ENCODE measurements at places on chromosomes 11 and 22.

- DNase-seq, result no peak
Measured at GRCh38 chr11:2295971-2296912, 5.5 kb downstream of the C11orf21 start.

GRCh38 chr22:36977947-36978660 is 41.1 kb downstream of the TST start:
- DNase-seq, result peak; percentile 83

- DNase-seq, result no peak
Measured at GRCh38 chr22:42959576-42960509, 55.1 kb downstream of the PACSIN2 start.

GRCh38 chr11:115871161-115871760 is 367.0 kb upstream of the CADM1 start:
- DNase-seq, result no peak

DNA sequence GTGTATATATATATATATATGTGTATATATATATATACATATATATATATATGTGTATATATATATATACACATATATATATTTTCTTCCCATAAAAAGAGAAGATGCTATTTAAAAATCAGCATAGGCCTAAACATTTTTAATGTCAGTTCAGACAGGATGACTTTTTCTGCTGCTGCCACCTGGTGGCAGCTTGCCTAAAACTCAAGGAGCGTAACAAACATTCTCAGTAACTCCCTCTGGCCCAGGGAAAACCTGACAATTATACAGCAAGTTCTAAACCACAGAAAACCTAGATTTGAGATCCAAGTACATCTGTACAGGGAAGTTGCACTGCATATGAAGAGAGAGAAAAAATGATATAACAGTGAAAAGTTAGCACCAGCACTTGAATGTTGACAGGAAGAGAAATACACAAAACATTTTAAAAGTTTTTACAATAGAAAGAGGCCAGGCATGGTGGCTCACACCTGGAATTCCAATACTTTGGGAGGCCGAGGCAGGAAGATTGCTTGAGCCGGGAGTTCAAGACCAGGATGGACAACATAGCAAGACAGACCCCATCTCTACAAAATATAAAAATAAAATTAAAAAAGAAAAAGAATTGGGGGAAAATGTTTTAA is 16.6 kb downstream of the OR8A1 start:
- DNase-seq, result peak; percentile 7

GRCh38 chr11:122981388-122982264 is at the start of gene BSX:
Gene BSX (minus strand): TSS chr11:122981834. CDS start chr11:122981671, 163 bp downstream.
- peak; percentile 21 for DNase-seq

GRCh38 chr11:45204761-45205160 is 58.3 kb downstream of the PRDM11 start:
- DNase-seq, result no peak

- no peak for DNase-seq
Measured at GRCh38 chr11:120554766-120555432, 43.4 kb downstream of the GRIK4 start.

DNA sequence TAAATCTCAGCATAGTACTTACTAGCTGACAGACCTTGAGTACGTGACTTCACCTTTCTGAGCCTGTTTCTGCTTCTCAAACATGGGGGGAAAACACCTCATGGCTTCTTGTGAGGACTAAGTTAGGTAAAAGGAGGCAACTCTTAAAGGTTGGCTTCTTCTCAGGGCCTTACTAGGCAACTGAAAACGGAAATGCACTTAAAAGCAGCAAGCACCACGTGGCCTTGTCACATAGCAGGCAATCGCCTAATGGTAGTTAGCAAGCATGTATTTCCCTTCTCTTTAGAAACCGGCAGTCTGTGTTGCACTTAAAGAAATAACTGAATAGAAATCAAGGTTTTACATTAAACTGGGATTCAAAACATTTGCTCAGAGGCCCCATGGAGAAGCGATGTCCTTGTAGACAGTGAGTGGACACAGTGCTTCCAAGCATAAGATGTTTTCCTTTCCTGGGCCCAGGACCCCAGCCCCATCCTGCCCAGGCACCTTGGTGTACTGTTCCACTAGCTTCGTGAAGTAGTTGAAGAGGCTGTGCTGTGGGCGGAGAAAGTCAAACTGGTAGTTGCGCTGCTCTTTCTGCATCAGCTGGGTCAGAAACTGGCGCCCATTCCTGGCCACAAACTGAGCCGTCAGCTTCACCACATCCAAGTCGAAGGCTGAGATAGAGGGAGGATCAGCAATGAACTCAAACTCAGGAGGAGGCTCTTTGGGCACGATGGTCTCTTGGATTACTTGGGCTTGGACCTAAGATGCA is 12.1 kb downstream of the SF3A1 start:
- no peak for DNase-seq

DNA sequence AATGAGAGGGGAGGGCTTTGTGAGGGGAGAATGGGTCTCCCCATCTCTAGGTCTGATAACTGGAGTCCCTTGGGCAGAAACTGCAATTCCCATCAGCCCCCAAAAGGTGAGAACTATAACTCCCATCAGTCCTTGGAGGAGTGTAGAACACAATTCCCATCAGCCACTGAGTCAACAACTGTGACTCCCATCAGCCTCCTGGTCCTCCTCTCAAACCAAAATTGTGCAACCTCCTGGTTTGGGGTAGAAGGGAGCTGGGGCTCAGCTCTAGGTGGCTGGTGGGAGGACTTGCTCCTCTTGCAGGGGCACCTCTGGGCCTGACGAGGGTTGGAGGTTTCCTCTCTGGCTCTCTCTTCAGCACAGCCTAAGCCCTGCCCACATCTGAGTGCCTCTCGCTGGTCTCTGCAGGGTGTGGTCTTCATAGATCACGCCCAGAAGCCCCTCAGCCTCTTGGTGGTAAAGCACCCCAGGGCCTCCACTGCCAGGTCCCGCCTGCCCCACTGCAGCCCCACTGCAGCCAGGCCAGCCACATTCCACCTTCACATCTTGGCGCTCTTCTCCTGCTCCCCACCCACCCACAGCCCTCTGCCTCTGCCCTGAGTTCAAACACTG is 18.5 kb downstream of the SLC22A12 start:
- DNase-seq, result no peak

GRCh38 chr11:57979532-57980079 is 44.1 kb upstream of the OR9Q1 start:
- no peak for DNase-seq

DNA sequence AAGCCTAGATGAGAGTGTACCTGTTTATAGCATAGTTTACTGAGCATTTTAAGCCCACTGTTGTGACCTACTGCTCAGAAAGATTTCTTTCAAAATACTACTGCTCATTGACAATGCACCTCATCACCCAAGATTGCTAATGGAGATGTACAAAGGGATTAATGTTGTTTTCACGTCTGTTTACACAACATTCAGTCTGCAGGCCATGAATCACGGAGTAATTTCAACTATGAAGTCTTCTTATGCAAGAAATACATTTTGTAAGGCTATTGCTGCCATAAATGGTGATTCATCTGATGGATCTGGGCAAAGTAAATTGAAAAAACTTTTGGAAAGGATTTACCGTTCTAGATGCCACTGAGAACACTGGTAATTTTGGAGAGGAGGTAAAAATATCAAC is 112.9 kb downstream of the KIF18A start:
- DNase-seq, result no peak
